NCI-H1092 treated with DMSO at 0.1 percent for 48 hours (cell line): ENCODE measurements at places on chromosomes 2 and 18.

GRCh38 chr18:61597316-61597715 is 264.1 kb downstream of the CDH20 start:
- DNase-seq: no peak

DNA sequence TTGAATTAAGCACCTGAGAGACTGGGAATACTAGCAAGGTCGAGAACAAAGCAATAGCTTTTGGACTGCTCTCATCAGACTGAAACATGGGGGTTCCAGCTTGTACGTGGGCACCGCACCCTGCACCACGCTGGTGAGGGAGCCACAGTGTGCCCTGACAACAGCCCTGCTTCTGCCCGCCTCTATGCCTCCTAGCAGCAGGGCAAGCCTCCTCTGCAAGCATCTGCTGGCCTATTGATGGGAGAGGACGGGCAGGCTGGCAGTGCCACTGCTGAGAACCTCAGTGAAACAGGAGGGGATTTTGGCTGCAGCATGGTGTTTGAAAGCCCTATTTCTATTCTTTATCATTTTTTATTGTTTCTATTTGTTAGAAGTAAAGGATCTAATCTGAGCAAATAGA is 146.1 kb upstream of the OTOS start:
- DNase-seq: no peak

DNA sequence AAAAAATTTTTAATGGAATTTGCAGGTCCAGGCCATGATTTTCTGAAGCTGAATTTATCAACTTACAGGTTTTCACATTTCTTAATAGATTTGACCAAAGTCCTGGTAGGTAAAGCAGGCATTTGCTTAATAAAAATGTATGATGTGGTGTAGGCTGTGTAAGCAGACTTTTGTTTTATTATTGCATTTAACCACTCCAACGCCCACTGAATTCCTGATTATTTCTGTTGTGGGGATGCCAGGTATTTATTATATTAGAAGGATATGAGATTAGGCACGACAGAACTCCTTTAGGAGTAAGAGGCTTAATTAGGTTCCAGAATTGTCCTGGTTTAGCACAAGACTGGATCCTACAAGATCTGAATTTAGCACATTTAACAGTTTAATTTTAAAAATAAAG is 111.1 kb downstream of the ADCYAP1 start:
- DNase-seq: no peak

- no peak for DNase-seq
Observed at GRCh38 chr2:7191932-7192331, 274.7 kb downstream of the RNF144A start.

DNA sequence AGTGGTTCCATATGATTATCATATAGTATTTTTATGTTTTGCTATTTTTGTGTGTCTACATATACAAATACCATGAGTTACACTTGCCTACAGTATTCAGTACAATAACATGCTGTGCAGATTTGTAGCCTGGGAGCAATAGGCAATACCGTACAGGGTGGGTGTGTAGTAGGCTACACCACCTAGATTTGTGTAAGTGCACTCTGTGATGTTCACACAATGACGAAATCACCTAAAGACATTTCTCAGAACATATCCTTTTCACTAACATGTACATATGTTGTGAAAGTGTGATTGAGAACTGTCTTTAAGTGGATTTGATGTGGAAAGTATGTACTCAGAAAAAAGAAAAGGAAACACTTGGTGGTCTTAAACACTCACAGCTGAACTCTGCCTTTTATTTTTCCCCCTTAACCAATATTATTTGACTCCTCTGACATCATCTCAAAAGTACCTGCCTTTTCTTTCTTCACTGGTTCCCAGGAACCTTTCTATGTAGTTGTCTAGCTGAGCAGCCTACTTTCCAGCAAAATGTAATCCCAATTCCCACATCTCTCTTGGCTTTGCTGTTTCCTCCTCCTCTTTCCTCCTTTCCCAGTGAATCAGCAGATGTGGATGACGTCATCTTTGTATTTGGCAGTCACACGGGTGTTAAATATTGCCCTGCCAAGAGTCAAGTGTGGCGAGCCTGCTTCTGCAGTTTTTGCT is 47.7 kb downstream of the OSBPL6 start:
- peak; percentile 40 for DNase-seq

- DNase-seq: no peak
Observed at GRCh38 chr2:77081597-77081996, 440.6 kb downstream of the LRRTM4 start.

- no peak for DNase-seq
Observed at GRCh38 chr2:232541195-232541960, 1.9 kb downstream of the CHRNG start.

- no peak for DNase-seq
Observed at GRCh38 chr2:216911886-216912285, 52.0 kb upstream of the TNP1 start.

- no peak for DNase-seq
Observed at GRCh38 chr2:73162856-73163391, 39.5 kb upstream of the NOTO start.

DNA sequence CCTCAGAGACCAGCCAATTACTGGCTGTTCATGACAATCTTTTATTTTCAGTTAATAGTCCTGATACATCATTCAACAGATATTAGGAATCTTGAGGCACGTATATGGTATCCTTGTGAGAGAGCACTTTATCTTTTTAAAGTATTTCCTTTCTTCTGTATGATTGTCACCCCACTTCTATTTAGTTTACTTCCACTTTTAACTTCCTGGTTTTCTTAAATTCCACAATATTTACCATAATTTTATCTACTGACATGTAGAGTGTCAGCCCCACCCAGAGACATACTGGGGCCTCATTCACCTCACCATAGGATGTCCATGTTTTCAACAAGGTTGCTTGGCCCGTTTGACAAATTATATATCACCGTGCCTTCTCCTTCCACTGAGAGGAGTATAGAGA is 182.9 kb upstream of the ID2 start:
- DNase-seq: no peak

GRCh38 chr2:149564097-149564496 is 23.5 kb downstream of the MMADHC start:
- no peak for DNase-seq

GRCh38 chr2:132668189-132668823 is 1.7 kb downstream of the LYPD1 start:
- DNase-seq: peak; percentile 38

DNA sequence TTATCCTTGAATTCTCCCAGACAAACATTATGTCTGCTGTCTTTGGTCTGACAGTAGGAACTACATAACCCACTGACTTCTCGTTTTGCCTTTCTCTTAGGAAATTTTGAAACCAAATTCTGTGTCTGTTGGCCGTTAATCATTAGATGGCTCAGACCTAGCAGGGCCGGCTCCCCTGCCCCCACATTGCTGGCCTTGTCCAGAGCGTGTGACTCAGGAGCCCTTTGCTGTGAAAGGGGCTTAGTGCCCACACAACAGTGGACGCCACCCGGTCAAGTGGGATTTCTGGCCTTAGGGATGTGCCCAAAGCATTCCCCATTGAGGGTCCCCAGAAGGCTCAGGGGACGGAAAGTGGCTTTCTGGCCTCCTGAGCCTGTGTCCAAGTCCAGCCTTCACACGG is 137.5 kb downstream of the CTIF start:
- no peak for DNase-seq
